SK-N-SH (cell line): ENCODE measurements at places on chromosomes 16 and 17.

- DNase-seq: peak; percentile 37
Measured at GRCh38 chr16:72467157-72467759, 295.3 kb upstream of the PMFBP1 start.

DNA sequence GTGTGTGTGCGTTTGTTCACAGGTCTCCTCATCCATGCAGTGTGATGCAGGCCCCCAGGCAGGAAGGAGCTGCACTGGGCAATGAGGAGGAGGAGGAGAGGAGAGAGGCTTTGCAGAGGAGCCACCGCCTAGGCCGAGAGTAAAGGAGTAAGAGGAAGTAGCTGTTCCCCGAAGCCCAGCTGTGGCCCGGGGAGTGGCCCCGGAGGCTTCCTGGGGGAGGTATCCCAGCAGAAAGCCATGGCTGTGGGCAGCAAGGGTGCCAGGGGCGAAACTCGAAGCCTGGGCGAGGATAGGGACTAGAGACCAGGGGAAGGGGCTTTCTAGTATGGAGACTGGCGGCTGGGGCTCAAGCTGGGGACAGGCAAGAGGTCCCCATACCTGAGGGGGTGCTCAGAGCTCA is 12.2 kb downstream of the C16orf95 start:
- DNase-seq: no peak

GRCh38 chr17:32267690-32268205 is 2.1 kb downstream of the RHBDL3 start:
- no peak for DNase-seq

DNA sequence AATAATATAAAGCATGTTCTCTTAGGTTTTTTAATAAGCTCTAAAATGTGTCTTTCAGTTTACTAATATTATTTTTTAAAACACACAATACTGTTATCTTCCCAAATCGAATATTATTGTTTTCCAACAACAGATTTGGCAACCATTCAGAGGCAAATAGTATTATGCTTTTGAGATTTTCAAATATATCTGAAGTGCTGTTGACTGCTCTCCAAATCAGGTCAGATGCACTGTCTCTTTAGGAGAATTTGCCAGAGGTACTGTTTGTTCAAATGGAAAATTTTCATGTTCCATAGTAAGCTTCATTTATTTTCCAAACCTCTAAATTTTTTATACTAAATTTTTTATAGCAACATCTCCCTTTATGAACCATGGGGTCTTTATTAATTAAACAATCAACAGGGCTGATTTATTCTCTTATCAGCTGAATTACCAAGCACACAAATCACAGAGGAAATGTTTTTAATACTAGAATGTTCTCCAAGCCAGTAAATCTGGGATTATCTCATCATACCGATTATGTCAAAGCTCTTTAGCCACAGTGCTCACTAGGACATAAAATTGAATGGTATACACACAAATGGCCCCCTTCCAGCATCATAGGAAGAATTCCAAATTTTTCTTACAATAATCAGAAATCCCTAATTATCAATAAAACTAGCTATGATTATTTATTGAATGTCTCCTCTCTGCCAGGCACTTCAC is 108.8 kb upstream of the HLF start:
- DNase-seq: no peak

DNA sequence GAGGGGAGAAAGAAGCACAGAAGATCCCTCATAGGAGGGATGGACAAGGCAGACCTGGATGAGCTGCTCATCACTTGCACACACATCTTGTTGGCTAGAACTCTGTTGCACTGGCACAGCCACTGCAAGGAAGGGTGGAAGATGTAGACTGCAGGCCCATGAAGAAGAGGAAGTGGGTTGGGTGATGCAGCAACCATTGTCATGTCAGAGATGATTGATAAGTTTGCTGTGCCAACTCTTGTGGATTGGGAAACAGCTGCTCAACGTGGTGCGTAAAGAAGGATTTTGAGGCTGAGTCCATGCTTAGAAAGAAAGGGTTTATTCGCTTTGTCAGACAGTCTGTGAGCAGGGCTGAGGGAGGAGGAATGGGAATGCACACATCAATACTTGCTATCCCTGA is 161.4 kb upstream of the MPHOSPH6 start:
- no peak for DNase-seq

- no peak for DNase-seq
Measured at GRCh38 chr16:12529582-12529981, 274.1 kb downstream of the CPPED1 start.

DNA sequence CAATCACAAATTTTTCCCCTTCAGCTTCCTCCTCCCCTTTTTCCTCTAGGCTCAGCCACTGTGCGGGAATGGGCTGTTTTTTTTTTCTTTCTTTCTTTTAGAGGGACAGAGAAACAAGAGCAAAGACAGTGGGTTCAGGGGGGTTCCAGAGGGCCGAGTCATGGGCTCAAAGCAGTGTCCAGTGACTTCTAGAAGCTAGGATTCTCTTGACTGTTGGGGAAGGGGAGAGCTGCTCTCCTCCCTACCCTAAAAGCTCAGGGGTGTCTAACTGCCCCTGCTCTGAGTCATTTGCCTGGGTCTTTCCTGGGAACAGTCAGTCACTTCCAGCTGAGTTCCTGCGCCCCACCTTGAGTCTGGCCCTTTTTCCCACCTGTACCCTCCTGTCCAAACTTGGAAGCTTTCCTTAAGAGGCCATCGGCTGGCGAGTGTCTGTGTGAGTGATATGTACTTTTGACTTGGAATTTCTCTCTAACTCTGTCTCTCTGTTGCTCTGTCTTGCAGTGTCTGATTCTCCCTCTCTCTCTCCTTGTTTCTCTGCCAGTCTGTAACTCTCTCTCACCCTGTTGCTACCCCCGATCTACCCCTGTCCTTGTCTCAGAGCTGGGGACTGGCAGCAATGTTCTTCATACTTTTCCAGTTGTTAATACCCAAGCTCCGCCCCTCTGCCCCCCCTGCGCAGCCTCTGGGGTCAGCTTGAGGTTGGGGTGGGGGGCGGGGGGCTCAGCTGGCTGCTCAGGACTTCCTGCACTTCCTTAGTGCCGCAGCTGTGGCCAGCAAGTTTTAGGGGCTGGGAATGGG is 2.4 kb downstream of the THRA start:
- DNase-seq: peak; percentile 40

DNA sequence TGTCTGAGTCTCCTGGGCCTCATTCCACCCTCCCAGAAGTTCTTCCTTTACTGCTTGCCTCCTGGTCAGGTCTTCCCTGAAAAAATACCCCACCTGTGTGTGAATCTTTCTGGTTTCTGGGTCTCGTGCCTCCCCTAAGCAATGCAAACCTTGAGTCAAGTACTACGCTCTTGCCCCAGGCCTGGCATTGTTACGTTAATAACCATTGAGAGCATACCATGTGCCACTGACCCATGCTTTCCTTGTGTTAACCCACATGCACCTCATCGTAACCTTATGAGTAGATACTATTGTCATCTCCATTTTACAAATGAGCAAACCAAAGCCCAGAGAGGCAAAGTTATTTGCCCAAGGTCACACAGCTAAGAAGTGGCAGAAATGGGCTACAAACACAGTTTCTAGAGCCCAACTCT is 25.4 kb upstream of the TOB1 start:
- DNase-seq: no peak

DNA sequence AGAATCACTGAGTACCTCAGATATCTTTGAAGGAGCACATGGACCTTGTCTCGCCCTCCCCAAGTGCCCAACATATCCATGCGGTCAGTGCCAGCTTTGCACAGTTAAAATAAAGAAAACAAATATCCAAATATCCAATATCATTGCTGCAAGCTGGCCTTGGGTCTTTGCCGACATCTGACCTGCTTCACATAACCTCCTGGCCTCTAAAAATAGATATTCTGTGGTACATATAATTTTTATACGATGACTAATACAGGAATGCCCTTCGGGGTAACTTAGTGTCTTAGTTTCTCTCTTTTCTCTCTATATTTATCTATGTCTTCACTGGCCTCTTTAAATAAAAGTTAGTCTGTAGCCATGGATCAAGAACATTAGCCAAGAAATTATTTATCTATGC is 67.8 kb downstream of the MAF start:
- no peak for DNase-seq

- DNase-seq: no peak
Measured at GRCh38 chr17:56521414-56522141, 71.9 kb upstream of the NOG start.

DNA sequence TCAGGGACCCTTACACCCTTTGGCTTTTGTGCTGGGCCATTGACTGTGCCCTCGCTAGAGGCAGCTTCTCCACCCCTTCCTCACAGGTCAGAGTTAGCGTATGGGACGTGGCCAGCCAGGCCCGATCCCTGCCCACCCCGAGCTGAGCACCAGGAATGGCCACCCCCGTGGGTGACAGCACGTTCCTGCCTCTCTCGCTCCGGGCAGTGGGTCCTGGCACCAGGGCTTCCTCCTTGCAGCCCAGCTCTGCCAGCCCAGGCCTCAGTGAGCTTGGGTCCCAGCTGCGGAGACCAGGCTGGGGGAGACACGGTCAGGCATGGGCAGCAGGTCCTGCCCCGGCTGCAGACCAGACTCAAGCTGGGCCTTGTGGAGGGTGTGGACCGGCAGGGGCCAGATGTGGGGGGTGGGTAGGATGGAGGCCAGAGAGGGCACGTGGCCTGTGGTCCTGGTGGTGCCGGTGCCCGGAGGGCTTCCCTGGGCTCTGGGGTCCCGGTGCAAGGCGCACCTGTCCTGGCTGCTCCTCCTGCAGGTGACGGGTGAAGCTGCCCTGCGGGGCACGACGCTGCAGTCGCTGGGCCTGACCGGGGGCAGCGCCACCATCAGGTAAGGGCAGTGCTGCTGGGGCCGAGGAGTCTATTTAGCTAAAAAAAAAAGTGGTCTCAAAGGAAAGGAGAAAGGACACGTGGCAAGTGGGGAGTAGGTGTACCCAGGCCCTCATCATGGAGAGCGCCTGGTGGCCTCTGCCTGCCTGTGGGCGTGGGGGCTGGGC is 18.2 kb downstream of the ASPSCR1 start:
- no peak for DNase-seq

DNA sequence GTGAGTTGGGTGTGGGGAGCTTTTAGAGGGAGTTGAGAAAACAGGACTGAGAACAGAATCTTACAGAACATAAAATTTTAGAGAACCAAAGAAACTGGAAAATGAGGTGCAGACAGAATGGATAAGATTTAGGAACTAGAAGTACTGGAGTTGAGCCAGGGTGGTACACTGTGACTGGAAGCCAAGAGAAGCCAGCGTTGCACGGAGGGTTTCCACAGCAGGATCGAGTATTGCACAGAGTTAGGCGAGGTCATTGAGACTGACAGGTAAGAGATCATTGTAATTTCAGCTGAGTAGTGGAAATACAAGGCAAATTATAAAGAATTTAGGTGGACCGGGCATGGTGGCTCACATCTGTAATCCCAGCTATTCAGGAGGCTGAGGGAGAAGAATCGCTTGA is 6.6 kb downstream of the GSDMA start:
- no peak for DNase-seq

DNA sequence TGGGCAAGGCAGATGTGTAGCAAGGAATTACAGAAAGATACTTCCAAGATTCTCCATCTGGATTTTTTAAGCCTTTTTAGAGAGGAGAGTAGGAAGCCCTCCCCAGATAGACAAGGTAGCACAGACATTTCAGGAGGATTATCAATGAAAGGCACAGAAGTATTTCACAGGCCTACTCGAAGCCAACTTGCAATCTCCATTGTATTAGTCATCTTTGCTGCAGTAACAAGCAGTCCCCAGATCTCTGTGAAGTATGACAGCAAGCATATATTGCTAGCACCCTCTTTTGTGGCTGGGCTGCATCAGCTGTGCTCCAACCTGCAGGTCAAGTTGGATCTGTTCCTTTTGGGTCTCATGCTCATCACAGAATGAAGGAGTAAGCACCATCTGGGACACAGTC is 101.6 kb downstream of the MAF start:
- no peak for DNase-seq

DNA sequence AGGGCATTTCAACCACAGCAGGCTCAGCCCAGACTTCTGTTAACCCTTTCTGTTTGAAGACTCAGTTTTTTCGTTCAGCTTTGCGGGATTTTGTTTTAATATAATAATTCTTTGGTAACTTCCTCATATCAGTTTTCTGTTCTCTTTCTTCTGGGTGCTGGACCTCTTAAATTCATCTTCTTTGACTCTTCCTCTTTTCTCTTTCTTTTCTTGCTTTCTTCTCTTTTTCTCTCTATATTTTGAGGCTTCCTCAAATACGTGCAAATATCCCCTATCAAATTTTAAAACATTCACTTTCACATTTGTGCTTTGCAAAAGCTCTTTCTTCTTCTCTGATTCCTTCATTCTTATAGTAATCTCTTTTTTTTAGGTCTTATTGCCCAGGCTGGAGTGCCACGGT is 136.3 kb downstream of the HS3ST3B1 start:
- DNase-seq: no peak

GRCh38 chr17:36514856-36515255 is 19.8 kb downstream of the MYO19 start:
- no peak for DNase-seq

GRCh38 chr16:12719972-12720371 is 83.7 kb downstream of the CPPED1 start:
- DNase-seq: no peak

GRCh38 chr16:57194512-57194911 is 8.4 kb downstream of the RSPRY1 start:
- peak; percentile 25 for DNase-seq

GRCh38 chr17:46135879-46136563 is 57.2 kb downstream of the KANSL1 start:
- no peak for DNase-seq

GRCh38 chr16:8530752-8531384 is 59.4 kb downstream of the TMEM114 start:
- DNase-seq: no peak

- no peak for DNase-seq
Measured at GRCh38 chr17:6153375-6153774, 83.2 kb downstream of the WSCD1 start.

GRCh38 chr17:70584255-70584654 is 414.9 kb downstream of the KCNJ2 start:
- no peak for DNase-seq

DNA sequence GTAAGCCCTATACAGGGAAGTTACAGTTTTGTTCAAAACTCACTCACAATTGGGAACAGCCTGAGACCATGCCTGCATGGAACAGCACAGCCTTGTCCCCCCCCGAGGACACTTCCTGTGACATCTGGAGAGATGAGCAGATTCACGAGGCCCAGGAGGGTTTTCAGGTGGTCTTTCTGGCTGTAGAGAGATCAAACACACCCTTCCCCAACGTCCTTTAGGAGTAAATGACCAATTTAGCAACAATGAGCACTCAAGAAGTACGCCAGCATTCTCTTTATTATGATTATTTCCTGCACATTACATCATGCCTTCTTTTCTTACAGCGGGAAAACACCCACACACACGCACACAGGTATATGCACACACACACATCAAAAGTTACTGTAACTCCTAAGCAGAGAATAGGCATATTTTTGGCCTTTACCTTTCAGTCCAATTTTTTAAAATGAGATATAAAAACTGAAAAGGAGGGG is 39.0 kb downstream of the ADCY9 start:
- DNase-seq: no peak

- no peak for DNase-seq
Measured at GRCh38 chr16:58001781-58002415, 691 bp downstream of the USB1 start.

- peak; percentile 94 for DNase-seq
Measured at GRCh38 chr17:76414334-76415295, 30.2 kb downstream of the SPHK1 start.

GRCh38 chr16:85029981-85030401 is 2.4 kb downstream of the KIAA0513 start:
- DNase-seq: no peak
